Activated CD4-positive, alpha-beta T cell treated with anti-CD3 and anti-CD28 coated beads for 36 hours (primary cell): ENCODE measurements at places on chromosomes 11 and 22. TPM values are rescaled to one million over a fixed set of nuclear protein-coding genes. Genes with fewer than 3 reads are reported as not detected.
A peak's percentile ranks its signal among the peaks of the same experiment; 100 is the strongest.

- H3K4me1 ChIP-seq = peaks cover 19% of the 10 kb centered on the region
- no peak overlapping the region for H3K27ac ChIP-seq
- no peaks in the 10 kb centered on the region for H3K36me3 ChIP-seq
- peaks cover 24% of the 10 kb centered on the region for H3K27me3 ChIP-seq
- peak; percentile 59 for DNase-seq
Measured at GRCh38 chr11:57248780-57249383, 11.8 kb upstream of the APLNR start.

Gene OR4D5
- total RNA-seq = not detected

GRCh38 chr11:8814923-8815240 lies 96.1 kb upstream of the AKIP1 start:
- no peak for DNase-seq
- H3K4me1 ChIP-seq = peaks cover 4% of the 10 kb centered on the region
- H3K27ac ChIP-seq = no peak overlapping the region
- H3K27me3 ChIP-seq = peaks cover 11% of the 10 kb centered on the region
- H3K36me3 ChIP-seq = no peaks in the 10 kb centered on the region

Gene CSNK2A3
- total RNA-seq = 1.7 TPM

- H3K36me3 ChIP-seq = peaks cover 32% of the 10 kb centered on the region
- no peak overlapping the region for H3K4me3 ChIP-seq
- H3K4me1 ChIP-seq = peaks cover 30% of the 10 kb centered on the region
- no peaks in the 10 kb centered on the region for H3K27me3 ChIP-seq
- no peak for DNase-seq
- no peak overlapping the region for H3K27ac ChIP-seq
Measured at GRCh38 chr11:27501100-27501499, 5.5 kb downstream of the LIN7C start.

DNA sequence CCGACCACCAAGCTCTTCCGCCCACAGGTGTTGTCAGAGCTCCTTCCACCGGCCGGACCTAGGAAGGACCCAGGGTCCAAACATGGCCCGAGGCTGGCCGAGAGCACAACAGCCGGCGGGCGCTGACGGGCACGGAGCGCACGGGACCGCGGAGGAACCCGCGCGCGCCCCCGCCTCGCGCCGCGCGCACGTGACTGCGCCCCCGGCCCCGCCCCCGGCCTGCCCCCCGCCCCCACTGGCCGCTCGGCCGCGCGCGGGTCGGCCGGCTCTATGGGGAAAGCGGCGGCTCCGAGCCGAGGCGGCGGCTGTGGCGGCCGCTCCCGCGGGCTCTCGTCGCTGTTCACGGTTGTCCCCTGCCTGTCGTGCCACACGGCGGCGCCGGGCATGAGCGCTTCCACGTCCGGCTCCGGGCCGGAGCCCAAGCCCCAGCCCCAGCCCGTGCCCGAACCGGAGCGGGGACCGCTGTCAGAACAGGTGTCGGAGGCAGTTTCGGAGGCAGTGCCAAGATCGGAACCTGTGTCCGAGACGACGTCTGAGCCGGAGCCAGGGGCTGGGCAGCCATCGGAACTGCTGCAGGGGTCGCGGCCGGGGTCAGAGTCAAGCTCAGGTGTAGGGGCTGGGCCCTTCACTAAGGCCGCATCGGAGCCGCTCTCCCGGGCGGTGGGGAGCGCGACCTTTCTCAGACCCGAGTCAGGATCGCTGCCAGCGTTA lies at the start of gene OSBP2:
OSBP2 (plus strand) TSS at position 235 of the 711 bp plus-strand sequence; CDS start at position 271, 36 bp downstream.
- H3K36me3 ChIP-seq = no peaks in the 10 kb centered on the region
- peak; percentile 57 for DNase-seq
- peak within 1 kb of the TSS; percentile 79 for H3K4me3 ChIP-seq
- H3K27me3 ChIP-seq = peaks cover 18% of the 10 kb centered on the region
- H3K4me1 ChIP-seq = peaks cover 5% of the 10 kb centered on the region

- peak; percentile 64 for DNase-seq
- H3K4me3 ChIP-seq = peak overlapping the region; percentile 99
- H3K27me3 ChIP-seq = no peaks in the 10 kb centered on the region
- peak overlapping the region; percentile 98 for H3K27ac ChIP-seq
Measured at GRCh38 chr22:29765905-29766631, 739 bp downstream of the ZMAT5 start.

Gene KRTAP5-2
- total RNA-seq = not detected

GRCh38 chr11:1655168-1656060 lies 25.8 kb downstream of the KRTAP5-5 start:
- peaks cover 14% of the 10 kb centered on the region for H3K4me1 ChIP-seq
- no peak overlapping the region for H3K27ac ChIP-seq
- no peaks in the 10 kb centered on the region for H3K36me3 ChIP-seq

Gene MICALL1
- total RNA-seq = 11.8 TPM

Gene OR8D4
- not detected for total RNA-seq

Gene BTBD18
- total RNA-seq = not detected

DNA sequence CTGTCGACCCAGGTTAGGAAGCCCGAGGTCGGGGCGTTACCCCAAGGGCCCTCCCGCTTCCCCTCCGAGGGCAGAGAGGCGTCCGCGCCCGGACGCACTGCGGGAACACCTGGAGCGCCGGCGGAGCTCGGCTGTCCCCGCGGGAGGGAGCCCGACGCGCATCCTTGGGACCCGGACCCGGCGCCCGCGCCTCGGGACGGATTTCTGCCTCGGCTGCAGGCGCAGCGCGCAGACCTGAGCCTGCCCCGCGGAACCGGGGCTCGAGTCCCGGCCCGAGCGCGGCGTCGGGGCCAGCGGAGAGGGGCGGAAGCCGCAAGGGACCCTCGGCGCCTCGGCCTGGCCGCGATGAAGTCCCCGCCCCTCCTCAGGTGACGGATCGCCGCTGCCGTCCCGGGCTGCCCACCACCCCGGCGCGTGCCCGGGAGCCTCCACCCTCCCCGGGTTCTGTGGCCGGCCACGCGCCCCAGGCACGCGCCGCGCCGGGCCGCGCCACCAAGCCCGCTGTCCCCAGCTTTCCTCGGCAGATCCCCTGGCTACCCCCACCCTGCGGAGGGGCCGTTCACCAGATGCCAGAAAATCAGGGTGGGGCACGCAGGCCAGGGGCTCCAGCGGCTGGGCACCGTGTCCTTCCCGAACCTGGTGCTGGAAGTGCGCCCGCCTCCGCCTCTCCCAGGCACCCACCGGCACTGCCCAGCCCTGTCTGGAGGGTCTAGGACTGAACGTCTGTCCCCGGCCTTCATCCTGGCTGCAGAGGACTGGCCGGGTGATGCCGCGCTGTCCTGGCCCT lies 410 bp downstream of the GLB1L3 start:
- DNase-seq = peak; percentile 40
- H3K27ac ChIP-seq = peak overlapping the region; percentile 96
- peaks cover 3% of the 10 kb centered on the region for H3K27me3 ChIP-seq
- H3K4me3 ChIP-seq = peak overlapping the region; percentile 96

DNA sequence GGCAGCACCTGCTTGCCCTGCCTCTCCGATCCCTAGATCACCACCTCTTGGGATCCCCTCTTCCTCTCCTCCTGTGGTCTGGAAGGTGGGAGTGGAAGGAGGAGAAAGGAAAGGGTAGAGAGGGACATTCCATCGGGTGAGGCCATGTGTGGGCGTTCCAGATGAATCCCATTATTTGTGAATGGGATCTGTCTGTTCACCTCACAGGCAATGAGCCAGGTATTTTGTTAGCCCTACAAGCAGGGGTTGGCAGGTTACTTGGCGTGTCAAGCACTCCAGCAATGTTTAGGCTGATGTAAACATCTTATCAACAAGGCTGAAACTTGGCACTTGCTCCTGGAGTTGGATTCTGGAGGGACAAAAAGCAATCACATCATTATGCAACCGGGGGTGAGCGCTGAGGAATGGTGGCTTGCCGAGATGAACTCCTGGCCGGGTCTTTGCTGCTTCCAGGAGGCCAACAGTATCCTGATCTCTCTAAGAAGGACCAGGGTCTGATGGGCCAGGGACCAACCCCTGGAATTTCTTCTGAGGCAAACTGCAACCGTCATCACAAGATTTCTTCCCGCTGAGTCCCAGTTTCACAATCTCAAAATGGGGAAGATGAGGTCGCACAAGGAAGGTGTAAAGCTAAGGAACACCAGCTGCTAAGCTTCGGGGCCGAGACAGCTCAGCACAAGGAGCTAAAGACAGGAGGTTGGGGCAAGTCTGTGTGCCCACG lies 7.8 kb downstream of the ADAMTS8 start:
- H3K27ac ChIP-seq = no peak overlapping the region
- peaks cover 12% of the 10 kb centered on the region for H3K27me3 ChIP-seq
- DNase-seq = no peak
- no peaks in the 10 kb centered on the region for H3K4me1 ChIP-seq

Gene NFAM1
- total RNA-seq = 0.11 TPM

- no peak overlapping the region for H3K27ac ChIP-seq
- H3K27me3 ChIP-seq = peaks cover 2% of the 10 kb centered on the region
- H3K4me3 ChIP-seq = no peak overlapping the region
- DNase-seq = no peak
- no peaks in the 10 kb centered on the region for H3K36me3 ChIP-seq
- peaks cover 12% of the 10 kb centered on the region for H3K4me1 ChIP-seq
Measured at GRCh38 chr11:112513417-112513816, 252.8 kb upstream of the PLET1 start.

DNA sequence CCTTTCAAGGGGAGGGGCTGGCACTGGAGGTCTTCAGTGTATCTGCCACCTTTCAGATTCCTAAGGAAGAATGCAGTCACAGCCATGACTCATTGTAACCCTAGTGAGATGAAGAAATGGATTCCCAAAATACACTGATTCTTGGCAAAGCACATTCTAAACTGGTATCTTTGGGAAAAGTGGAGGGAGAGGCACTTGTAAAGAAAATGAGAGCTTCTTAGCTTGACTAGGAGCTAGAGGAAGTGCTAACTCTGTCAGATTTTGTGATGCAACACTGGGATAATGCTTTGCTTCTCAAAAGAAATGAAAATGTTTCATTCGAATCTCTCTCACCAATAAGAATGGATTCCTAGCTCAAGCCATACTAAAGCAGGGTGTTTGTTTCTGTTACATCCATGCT lies 14.3 kb downstream of the NRIP3 start:
- peaks cover 20% of the 10 kb centered on the region for H3K27me3 ChIP-seq
- no peak overlapping the region for H3K27ac ChIP-seq
- no peaks in the 10 kb centered on the region for H3K4me1 ChIP-seq
- H3K36me3 ChIP-seq = no peaks in the 10 kb centered on the region

DNA sequence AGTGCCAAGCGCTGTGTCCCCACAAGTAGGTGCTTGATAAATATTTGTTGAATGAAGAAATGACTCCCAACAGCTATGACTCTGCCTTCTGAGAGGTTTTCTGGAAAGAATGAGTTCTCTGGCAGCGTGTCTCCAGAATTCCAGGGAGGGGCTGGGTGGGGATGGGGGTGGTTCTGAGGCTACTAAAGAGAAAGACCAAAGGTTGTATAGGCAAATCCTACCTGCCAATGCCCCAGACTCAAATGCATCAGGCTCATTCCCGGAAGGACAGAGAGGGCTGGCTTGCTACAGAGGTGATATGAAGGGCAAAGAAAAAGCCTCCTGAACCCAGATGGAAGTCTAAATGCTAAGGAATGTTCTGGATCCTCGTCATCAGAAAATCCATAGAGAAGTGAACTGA lies 1.9 kb downstream of the DUSP18 start:
- peaks cover 3% of the 10 kb centered on the region for H3K27me3 ChIP-seq
- H3K36me3 ChIP-seq = peaks cover 14% of the 10 kb centered on the region
- H3K27ac ChIP-seq = no peak overlapping the region

DNA sequence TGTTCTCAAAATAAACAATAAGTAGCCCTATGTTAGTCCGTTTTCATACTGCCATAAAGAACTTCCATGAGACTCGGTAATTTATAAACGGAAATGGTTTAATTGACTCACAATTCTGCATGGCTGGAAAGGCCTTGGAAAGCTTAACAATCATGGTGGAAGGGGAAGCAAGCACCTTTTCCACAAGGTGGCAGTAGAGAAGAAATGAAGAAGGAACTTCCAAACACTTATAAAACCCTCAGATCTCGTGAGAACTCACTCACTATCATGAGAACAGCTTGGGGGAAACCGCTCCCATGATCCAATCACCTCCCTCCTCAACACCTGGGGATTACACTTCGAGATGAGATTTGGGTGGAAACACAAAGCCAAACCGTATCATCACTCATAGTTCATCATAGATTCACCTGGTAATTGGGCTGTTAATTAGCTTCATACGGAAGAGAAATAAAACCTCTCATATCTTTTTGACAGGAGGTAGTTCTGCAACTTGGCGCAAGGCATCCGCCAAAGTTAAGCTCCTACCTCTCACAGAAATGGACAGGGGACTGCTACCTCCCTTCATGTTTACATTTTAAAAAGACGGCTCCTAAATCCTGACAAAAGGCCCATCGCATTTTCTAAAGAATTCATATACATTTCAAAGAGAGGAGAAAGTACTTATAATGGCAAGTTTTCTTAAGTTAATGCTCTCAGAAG lies 49.0 kb downstream of the MUC15 start:
- H3K27ac ChIP-seq = no peak overlapping the region
- no peak overlapping the region for H3K4me3 ChIP-seq
- DNase-seq = no peak
- no peaks in the 10 kb centered on the region for H3K4me1 ChIP-seq

DNA sequence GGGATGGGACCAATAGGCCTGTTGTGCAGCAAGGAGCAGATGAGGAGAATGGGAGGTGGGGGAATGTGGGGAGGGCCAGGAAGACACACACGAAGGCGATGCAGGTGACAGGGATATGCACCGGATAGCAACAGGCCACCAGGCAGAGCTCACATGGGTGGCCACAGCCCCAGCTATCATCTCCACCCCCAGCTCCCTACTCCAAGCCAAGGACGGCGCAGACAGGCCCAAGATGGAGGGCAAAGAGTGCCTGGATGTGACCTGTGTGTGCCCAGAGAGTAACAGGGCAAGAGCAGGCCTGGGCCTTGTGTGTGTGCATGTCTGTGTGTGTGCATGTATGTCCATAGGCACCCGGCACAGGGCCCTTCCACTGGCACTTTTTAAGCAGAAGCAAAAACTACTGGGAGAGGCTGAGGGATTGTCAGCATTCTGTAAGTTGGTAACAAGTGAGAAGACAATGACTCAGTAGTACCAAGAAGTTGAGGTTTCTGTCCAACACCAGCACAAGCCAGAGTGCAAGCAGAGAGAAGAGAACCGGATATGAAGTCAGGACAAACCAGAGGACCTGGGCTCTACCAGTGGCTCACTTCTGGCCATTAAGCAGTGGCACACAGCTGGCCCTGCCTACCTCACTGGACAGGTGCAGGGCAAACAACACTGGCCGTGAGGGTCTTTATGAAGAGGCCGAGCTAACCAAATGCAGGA lies 36.4 kb downstream of the NRXN2 start:
- no peaks in the 10 kb centered on the region for H3K36me3 ChIP-seq
- peaks cover 8% of the 10 kb centered on the region for H3K4me1 ChIP-seq
- no peak overlapping the region for H3K27ac ChIP-seq
- DNase-seq = no peak
- H3K4me3 ChIP-seq = no peak overlapping the region

Gene LUZP2
- not detected for total RNA-seq
